ENCODE measurements at places on chromosomes 11 and 22.

DNA sequence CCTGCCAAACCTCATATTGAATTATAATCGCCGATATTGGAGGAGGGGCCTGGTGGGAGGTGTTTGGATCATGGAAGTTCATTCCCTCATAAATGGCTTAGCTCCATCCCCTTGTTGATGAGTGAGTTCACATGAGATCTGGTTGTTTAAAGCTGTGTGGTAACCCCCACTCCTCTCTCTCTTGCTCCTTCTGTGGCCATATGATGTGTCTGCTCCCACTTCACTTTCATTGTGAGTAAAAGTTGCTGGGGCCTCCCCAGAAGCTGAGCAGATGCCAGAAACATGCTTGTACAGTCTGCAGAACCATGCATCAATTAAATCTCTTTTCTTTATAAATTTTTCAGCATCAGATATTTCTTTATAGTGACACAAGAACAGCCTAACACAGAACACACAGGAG lies 929.0 kb upstream of the FAT3 start:
- DNase-seq = no peak

GRCh38 chr22:21921729-21922128 lies 30.9 kb downstream of the PPM1F start:
- DNase-seq = no peak

DNA sequence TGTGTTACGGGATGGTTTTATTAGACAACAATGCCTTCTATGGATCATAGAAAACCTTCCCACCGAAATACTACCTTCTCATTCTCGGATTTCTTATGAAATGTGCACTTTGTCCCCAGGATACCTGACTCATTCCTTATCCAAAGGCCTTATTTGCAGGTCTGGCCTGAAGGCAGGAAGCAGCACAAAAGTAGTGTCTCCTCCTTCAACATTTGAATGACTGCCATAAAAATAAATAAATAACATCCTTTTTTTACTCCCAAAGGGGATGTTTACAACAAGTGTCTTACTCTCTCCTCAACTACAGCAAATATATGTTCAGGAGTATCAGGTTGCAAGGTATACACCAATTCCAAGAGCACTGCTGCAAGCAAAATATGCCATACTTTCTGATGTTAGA lies 41.6 kb upstream of the PAK1 start:
- no peak for DNase-seq

DNA sequence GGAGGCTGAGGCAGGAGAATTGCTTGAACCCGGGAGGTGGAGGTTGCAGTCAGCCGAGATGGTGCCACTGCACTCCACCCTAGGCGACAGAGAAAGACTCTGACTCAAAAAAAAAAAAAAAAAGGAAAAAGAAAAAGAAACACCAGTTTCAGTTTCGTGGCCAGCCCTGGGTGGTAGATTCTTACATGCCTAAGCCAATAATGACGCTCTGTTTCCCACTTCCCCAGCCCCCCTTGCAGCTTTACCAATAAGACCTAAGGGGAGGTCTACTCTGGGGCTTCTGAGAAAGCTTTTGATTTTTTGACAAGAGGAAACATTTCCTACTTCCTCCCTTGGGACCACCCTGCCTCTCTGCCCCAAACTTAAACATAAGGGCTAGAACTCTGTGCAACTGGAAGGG lies 30.0 kb upstream of the PTPRJ start:
- peak; percentile 50 for DNase-seq

GRCh38 chr22:47736186-47737034 lies 974.0 kb downstream of the TBC1D22A start:
- DNase-seq = no peak

DNA sequence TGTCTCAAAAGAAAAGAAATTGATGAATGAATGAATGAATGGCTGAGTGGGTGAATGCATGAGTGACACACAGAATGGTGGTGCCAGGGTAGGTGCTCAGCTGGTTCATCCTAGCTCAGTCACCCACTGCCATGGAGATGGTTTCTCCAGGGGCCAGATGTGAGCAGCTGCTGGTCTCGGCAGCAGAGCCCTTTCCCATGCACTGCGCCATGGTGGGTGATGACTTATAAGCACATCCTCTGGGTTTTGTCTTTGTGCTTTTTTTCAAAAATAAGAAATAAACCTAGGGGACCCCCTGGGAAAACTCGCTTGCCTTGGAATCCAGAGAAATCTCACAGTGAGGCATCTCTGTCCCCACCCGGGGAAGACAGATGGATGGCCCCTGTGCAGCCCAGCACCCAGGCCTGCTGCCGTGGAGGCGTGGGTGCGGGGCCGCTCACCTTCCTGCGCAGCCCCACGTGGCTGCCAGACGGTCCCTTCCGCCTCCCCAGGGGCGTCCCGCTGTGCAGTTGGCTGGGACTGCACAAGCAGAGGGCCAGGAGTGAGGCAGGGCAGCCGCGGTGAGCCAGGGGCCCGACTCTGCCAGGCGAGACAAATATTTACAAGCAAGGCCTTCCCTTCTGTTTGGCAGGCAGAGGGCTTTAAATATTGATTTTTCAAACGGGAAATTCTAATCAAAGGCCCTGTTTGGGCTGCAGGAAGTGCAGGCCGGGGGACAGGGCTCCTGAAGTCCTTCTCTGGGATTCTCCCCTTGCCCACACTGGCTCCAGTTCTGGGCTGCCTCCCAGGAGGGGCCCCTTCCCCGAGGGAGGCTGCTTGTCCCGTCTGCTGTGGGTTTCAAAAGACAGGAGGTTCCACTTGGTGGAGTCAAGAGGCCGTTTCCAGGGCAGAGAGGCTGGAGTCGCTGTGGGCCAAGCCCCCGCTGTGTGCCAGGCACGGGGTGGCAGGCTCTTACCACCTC lies 24.3 kb downstream of the MPPED1 start:
- no peak for DNase-seq

DNA sequence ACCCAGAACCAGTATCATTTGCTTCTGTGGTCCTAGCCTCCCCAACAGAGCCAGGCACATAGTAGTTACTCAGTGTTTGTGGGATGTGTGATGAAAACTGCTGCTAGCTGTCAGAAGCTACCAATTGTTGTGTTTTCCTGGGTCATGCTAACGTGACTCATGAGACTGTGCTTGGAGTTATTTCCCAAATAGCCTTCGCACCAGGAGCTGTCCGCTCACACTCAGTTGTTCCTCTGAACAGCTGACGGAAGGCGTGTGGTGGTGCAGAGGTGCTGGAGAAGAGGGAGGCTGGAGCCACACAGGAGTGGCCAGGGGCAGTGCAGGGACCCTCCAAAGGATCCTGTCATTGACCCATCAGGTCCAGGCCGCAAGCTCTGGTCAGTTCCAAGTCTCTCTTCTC lies 53.9 kb upstream of the TBCEL start:
- no peak for DNase-seq

DNA sequence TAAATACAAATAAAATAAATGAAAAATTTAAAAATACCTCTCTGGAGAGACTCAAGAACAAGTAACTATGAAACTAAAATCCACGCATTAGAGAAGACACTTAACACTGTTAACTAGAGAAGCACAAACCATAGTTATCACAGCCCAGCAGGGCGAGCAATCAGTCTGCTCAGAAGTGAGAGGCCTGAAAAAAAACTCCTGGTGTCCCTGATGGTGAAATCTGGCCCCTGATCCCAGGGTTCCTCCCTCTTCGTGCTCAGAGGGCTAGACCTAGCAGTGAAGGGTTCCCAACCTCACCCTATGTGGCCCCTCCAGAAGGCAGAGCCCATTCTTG lies 49.7 kb upstream of the VPREB1 start:
- DNase-seq = no peak

GRCh38 chr22:37972527-37972926 lies 11.8 kb downstream of the SOX10 start:
- no peak for DNase-seq

DNA sequence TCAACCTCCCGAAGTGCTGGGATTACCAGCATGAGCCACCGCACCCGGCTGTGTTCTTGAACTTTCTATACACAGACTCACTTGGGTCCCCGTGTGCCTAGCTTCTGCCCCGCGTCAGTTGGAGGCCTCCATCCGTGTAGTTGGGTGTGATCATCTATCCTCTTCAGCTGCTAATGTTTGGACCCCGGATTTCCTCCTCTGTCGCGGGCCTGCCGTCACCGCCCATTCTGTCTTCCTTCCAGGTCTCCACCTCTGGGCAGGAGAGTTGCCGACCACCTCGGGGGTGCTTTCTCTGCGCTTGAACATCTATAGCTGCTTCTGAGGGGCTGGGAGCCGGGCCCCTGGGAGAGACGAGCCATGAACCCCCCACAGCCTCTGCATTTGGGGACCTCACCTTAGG lies 5.5 kb downstream of the CDC42EP1 start:
- no peak for DNase-seq

DNA sequence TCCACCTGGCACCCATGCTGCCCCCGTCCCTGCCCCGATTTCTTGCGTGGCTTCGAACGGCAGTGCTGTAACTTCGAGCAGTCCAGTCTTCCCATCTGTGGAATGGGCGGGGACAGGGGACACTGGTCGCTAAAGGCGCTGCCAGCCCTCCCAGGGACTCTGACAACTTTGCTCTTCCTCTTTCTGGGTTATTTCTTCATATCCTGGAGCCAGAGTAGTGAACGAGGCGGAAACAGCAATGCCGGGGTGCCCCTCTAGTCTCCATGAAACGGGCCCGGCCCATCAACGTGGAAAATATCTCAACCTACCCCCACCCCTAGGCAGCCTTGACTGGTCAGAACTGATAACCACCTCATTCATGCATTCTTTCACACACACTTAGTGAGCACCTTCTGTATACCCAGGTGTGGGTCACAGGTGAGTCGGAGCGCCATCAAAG lies 42.8 kb downstream of the TRIOBP start:
- DNase-seq = no peak

DNA sequence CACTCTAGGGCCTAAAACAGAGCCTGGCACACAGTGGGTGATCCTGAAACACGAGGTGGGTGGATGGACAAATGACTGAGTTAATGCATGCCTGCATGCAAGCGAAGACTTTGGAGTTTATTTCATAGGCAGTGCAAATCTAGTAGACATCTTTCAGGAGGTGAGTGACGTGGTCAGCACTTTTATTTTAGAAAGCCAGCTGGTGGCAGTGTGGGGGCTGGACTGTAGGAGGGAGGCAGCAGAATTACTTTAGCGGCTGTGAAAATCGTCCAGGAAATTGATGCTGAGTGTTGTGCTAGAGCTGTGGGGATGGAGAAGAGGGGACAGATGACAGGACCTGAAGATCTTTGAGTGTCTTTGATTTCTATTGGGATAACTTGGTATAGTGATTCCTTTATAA lies 47.1 kb downstream of the BMAL1 start:
- no peak for DNase-seq

DNA sequence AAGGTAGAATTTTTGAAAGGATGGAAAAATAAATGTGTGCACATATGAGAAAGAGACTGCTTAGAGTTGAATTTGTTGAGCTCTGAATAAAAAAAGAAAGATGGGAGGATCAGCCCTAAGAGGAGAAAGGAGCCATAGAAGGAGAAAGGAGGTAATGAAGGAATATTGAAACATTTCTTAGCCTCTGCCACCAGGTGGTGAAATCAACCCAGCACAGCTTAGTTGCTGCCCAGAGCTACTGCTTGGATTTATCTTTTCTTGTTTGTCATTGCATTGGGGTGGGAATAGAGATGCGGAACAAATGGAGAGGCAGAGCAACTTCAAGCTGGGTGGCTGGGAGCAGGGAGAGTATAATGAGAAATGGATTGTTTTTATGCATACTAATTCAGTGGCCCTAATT lies 80.4 kb downstream of the SERGEF start:
- DNase-seq = no peak

GRCh38 chr22:36445158-36445668 lies 36.2 kb downstream of the TXN2 start:
- DNase-seq = no peak

GRCh38 chr11:111077530-111078322 lies 167.8 kb upstream of the POU2AF2 start:
- no peak for DNase-seq

GRCh38 chr11:75652936-75653335 lies 15.9 kb downstream of the MAP6 start:
- DNase-seq = no peak

DNA sequence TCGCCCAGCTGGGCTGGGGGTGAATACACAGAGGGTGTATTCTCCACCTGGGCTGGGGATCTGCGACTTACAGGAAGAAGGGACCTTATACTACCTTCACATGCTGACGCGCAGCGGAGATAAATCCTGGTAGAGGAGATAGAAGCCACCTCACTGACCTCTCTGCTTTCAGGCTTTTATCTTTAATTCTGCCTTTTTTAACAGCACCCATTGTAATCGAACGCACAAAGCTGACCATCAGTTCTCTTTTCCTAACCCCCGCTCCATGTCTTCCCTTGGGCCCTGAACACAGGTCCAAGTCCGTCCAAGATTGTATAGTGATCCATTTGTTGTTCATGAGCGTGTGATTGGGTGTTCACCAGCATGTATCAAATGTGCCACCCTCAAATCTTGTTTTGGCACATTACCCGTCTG lies 664 bp upstream of the LAMTOR1 start:
- DNase-seq = no peak

GRCh38 chr11:15471048-15471894 lies 356.5 kb downstream of the INSC start:
- DNase-seq = no peak

GRCh38 chr22:26632422-26633155 lies 10.8 kb downstream of the CRYBA4 start:
- DNase-seq = no peak

- DNase-seq = no peak
Measured at GRCh38 chr11:47327025-47327424, 25.5 kb downstream of the MYBPC3 start.

GRCh38 chr11:19777377-19778102 lies 64.9 kb downstream of the NAV2 start:
- DNase-seq = no peak

- DNase-seq = no peak
Measured at GRCh38 chr11:93013646-93014045, 44.2 kb downstream of the MTNR1B start.

DNA sequence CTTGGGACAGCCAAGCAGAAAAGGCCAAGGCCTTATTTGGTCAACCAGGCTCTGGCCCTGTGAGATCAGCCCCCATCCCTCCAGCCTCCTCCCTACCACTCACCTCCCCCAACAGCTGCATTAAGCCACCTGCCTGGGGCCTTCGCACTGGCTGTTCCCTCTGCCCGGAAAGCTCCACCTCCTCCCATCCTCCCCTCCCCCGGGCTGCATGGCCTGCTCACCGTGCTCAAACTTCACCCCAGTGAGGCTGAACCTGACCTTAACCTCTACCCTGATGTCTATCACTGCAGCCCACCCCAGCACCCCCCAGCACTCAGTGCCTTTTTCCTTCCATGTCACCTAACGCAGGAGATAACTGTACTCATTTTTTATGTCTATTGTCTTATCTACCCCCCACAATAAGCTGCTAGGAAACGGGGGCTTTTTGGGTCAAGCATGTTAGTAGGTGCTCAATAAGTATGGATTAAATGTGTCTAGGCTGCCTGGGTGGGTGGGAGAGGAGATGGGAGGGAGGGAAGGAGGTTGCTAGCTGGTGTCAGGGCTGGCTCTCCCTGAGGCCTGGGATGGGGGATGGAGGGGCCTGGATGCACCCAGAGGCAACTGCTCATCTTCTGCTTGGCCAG lies 912 bp downstream of the PTPRCAP start:
- DNase-seq = no peak

GRCh38 chr22:36308880-36309279 lies 55.9 kb downstream of the APOL1 start:
- no peak for DNase-seq

All from central memory CD8-positive, alpha-beta T cell (primary cell).